ENCODE measurements at places on chromosomes 5 and 9.

DNA sequence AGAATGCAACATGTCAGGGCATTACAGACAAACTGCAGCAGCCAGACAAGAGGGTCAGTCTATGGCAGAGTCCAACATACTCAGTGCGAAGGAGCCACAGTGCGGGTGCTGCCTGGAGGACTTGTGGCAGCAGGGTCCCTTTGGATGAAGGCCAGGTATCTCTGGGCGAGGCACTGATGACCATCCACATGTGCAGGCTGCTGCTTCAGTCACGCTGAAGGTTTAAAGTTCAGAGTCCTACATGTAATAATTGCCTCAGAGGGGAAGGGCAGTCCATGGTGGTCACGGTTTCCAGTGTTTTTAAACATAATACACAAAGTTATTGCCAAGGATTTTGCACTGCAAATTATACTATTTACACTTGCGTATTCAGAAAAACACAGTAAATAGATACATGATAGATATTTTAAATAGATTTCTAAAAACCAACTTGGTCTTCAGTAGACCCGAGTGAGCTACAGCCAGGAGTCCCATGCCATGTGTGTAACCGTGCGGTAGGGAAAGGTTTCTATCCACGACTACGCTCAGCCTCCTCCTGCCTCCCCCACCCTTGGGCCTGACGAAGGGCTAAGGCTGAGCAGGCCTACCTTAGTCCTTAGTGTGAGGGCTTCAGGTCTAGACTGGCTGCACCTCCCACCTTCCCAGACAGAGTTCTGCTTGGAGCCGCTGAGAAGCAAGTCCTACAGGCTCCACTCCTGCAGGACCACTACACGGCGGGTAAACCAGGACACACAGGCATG is 76.2 kb downstream of the GPR21 start:
- DNase-seq = no peak

GRCh38 chr5:58738336-58738735 is 155.5 kb downstream of the RAB3C start:
- DNase-seq = no peak

- peak; percentile 24 for DNase-seq
Measured at GRCh38 chr9:134781591-134782302, 98.9 kb upstream of the FCN2 start.

- DNase-seq = no peak
Measured at GRCh38 chr5:41465493-41466171, 44.8 kb downstream of the PLCXD3 start.

GRCh38 chr9:132411091-132411508 is 1.1 kb downstream of the CFAP77 start:
- DNase-seq = peak; percentile 82

DNA sequence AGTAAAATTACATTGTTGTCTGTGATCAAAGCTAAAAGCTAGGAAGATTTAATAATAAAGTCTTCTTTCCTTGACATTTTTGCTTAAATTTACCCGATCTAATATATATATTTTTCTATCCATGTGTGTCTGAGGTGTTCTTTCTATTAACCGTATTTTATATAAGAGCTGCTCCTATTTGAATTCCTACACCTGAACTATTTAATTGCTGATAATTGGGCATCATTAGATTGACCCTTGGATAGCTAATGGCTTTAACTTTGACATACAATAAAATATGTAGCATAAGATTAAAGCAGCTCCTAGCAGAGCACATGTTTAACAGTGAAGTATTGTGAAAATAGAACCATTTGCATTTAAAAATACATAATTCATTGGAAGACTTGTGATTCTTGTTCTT is 792.7 kb downstream of the MAT2B start:
- no peak for DNase-seq

GRCh38 chr5:104213216-104213615 is 650.6 kb upstream of the NUDT12 start:
- DNase-seq = no peak

DNA sequence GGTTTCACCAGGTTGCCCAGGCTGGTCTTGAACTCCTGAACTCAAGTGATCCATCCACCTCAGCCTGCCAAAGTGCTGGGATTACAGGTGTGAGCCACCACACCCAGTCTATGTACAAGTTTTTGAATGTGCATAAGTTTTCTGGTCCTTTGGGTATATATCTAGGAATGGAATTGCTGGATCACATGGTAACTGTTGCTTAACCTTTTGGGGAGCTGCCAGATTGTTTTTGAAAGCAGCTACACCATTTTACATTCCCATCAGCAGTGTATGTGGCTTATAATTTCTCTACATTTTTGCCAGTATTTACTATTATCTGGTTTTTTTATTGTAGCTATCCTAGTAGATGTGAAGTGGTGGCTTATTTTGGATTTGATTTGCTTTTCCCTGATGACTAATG is 8.9 kb upstream of the LNPEP start:
- no peak for DNase-seq

DNA sequence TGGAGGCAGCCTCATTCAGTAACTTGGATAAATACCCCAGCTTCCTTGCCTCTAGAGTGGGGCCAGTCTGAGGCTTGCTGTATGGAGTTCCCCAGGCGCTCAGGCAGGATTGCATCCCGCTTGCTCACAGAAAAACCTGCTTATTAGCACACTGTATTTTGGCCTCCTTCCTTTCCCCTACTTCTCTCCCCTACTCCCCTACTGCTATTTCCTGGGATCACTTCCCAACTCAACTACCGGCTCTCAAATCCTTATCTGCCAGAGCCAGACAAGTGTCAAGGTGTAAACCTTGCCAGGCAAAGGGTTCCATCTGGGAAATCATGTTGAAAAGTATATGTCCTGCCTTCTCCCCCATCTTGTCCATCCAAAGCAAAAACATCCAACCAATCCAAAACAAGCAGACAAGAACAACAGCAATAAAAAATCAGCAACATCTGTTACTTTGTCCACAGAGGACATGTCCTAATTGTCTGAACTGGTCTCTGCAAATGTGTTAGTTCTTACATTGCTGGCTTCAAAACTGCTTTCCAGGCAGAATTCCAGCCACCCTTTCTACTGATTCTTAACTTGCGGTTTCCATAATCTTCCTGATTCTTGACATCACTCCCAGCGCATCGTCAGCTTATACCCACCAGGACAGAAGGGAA is 164.1 kb upstream of the SEMA6A start:
- no peak for DNase-seq

DNA sequence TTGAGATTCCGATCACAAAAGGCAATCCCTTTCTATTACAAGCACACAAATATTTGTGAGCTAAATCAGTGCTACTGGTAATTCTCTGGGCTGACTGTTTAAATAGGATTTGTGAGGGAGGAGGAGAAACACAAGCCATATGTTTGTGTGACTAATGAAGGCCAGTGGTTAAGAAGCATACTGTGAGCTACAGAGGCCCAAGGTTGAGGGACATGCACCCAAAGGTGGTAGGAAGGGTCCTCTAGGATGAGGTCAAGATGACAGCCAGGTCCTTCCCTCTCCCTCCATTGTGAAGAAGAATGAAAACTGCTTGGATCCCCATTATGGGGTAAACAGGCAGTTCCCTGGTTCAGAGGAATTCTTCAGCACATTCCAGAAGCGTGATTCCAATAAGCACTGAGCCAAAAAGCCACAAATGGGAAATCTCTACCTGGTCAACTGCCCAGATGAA is 83.9 kb downstream of the SPOCK1 start:
- no peak for DNase-seq

GRCh38 chr5:31632460-31632859 is 6.5 kb upstream of the PDZD2 start:
- DNase-seq = no peak

- no peak for DNase-seq
Measured at GRCh38 chr5:81162501-81162900, 70.6 kb upstream of the CKMT2 start.

DNA sequence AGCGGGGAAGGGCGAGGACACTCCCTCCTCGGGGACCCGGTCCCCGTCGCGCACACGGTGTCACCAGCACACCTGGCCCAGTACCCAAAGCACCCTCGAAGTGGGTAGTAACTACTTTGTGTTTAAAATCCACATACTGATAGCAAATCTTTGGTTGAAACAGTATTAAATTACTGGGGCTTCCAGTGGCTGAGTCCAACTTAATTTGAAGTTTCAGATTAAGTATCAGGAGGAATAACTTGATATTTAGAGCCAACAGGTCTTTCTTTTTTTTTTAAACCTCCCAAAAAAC is 615 bp downstream of the ATG10 start:
- DNase-seq = no peak

- DNase-seq = no peak
Measured at GRCh38 chr5:94024101-94024500, 282.7 kb upstream of the POU5F2 start.

DNA sequence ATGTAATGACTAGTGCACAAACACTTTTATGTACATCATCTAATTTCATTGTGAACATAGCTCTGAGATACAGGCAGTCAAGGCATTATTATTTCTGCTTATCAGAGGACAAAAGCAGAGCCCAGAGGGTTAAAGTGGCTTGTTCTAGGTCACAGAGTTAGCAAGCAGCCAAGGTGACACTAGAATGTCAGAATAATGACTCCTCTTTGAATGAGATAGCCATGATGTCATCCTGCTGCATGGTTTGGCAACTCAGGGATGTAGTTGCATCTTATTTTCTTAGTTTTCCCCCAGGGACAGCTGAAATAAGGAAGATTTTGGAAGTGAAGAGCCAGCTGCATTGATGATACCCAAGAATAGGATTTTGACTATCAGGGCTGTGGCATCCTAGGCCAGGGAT is 54.4 kb downstream of the KCNV2 start:
- no peak for DNase-seq

DNA sequence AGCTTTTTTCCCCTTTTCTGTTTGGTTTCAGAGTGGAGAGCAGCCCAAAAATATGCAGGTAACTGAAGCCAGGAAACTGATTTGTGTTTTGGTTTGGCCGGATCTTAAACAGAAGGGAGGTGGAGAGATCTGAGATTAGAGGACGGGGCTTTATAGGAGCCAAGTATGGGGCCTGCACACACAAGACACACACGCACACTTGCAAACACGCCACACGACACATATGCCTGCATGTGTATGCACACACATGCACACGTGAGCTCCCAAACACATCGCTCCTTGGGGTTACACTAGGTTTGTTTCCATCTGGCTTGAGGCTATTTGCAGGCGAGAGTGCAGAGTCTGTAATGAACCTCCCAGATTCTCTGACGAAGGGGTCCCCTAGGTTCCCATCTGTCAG is 18.3 kb downstream of the BTNL9 start:
- no peak for DNase-seq

GRCh38 chr9:130766021-130766926 is 68.8 kb upstream of the ABL1 start:
- peak; percentile 36 for DNase-seq

GRCh38 chr5:76607353-76607871 is 15.8 kb downstream of the F2RL2 start:
- no peak for DNase-seq

GRCh38 chr9:108271646-108272348 is 584.0 kb downstream of the ACTL7B start:
- no peak for DNase-seq

DNA sequence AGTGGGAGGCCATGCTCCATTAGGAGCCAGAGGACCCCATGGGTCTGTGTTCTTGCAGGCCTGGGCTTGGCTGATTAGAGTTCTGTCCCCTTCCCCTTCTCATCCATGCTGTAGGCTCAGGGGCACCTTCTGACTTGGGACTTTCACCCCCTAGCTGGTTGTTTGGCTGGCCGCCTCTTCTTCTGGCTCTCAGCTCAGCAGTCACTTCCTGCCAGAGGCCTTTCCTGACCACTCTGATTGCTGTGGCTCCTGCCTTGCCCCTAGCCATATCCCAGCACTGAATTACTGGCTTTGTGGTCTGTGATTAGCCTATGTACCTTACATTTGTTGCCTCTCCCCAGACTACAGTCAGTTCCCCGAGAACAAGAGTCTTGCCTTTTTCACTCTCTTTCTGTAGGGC is 14.6 kb downstream of the ENTREP1 start:
- no peak for DNase-seq

GRCh38 chr5:171913987-171914273 is 92.5 kb downstream of the FBXW11 start:
- DNase-seq = no peak

- DNase-seq = no peak
Measured at GRCh38 chr9:126417043-126417442, 90.4 kb downstream of the MVB12B start.

GRCh38 chr5:141780952-141781781 is 97.0 kb downstream of the PCDH1 start:
- no peak for DNase-seq

- DNase-seq = no peak
Measured at GRCh38 chr5:158609333-158610050, 490.2 kb downstream of the EBF1 start.

DNA sequence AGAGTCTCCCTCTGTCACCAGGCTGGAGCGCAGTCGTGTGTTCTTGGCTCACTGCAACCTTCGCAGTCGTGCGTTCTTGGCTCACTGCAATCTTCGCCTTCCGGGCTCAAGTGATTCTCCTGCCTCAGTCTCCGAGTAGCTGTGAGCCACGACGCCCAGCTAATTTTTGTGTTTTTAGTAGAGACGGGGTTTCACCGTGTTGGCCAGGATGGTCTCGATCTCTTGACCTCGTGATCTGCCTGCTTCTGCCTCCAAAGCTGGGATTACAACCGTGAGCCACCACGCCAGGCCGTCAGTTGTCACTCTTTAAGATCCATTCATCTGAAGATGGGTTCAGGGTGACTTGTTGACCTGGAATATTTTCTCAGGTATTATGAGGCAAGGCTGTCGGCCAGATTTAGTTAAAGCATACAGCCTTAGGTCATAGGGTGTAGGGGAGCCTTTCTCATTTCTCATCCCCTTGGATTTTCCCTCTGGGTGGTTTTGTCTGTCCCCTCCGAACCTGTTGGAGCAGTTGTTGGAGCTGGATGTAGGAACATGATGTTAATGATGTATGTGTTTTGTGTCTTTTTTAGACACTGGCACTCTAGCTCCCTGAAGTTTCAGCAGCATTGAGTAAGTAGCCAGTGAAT is 1.6 kb downstream of the SLC22A5 start:
- no peak for DNase-seq

- no peak for DNase-seq
Measured at GRCh38 chr5:131084436-131084835, 80.6 kb downstream of the HINT1 start.

GRCh38 chr5:134638760-134639201 is 6.2 kb upstream of the SAR1B start:
- DNase-seq = no peak

DNA sequence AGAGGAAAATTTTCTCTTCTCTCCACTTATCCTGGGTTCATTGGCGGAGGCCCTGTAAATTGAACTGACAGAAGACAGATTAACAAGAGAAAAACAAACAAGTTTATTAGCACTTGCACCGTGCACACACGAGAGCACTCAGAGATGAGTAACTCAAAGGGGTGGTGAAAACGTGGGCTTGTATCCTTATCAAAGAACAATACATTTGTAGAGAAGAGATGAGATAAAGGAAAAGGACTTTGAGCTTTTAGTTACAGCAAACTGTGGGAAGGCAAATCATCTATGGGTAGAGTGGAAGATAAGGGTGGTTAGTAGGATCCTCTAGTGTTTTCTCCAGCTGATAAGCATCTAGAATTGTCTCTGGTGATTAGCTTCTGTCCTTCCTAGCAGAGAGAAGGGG is 44.4 kb upstream of the ROR2 start:
- no peak for DNase-seq
